ENCODE measurements at places on chromosomes 5 and 9.

- no peak for DNase-seq
Observed at GRCh38 chr5:72608297-72608696, 101.1 kb upstream of the ZNF366 start.

- DNase-seq, result no peak
Observed at GRCh38 chr9:93230185-93230584, 46.2 kb downstream of the WNK2 start.

DNA sequence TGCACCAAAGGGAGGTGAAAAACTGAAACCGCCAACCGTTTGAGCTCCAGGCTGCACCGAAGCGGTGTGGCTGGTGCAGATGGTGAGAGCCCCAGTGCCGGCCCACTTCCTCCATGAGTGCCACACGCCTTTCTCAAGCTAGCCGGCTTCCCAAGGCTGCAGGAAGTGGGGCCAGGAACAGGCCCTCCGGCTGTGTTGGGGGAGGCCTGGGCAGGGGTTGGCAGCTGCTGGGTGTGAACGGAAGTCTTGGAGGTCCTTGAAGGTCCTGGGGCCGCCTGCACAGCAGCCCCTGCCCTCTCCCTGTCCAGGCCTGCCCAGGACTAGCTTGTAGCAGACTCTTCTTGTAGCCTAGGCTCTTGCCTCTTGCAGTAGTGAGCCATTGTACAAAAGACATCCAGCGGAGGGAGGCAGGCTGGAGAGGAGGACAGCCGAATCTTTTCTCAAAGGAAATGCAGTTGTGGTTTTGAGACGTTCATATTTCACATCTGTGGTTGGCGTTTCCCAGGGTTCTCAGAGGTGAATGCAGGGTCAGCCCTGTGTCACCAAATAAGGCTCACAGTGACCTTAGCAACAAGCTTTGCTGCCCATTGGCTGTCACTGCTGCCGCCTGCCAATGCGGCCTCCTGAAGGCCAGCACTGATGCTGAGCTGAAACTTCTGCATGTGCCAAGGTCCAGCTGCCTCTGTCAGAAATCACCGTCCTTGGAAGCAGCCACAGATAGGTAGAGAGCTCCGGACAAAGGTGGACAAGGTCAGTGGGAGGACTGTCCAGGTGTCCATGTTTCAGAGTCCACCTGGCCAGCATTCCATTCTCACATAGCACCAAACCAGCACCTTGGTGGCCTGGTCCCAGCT, 23.9 kb downstream of the IRF1 start:
- no peak for DNase-seq

DNA sequence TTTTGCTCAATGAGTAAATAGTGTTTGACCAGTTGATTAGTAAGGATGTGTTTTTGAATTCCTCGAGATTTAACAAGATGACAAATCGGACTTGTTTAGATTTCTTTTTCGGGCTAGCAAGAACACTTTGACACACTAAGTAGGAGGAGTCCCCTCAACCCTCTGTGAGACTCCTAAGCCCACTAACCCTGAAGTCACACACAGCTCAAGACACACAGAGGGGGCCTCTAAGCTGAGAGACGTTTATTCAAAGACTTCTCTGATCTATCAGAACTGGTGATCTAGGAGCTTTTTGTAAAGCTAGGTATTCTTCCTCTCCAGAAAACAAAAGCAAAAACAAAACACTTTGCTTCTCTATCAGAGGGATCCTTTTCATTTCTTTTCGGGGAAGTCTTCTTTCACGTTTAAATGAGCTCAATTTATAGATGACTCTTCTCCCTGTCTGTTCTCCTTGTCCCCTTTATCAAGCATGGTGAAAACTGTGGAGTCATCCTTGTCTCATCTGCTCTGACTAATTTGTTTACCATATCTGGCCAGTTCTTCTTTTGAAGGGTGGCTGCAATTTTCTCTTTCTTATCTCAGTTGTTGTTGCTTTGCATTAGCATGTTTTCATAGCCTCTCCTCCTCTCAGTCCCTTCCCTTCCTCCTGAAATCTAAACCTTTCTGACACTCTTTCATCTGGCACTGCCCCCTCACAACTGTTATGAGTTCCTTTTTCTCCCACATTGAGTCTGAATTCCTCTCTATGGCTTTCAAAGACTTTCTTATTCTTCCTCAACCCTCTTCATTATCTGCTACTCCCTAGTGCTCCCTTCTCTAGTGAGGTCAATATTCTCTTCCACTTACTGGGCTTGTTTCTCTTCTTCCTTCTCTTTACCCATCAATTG, 68.5 kb upstream of the RAI14 start:
- no peak for DNase-seq

GRCh38 chr5:145990170-145990569, 53.8 kb downstream of the SH3RF2 start:
- DNase-seq, result no peak

GRCh38 chr5:91641730-91642350, 258.7 kb upstream of the ARRDC3 start:
- peak; percentile 62 for DNase-seq

DNA sequence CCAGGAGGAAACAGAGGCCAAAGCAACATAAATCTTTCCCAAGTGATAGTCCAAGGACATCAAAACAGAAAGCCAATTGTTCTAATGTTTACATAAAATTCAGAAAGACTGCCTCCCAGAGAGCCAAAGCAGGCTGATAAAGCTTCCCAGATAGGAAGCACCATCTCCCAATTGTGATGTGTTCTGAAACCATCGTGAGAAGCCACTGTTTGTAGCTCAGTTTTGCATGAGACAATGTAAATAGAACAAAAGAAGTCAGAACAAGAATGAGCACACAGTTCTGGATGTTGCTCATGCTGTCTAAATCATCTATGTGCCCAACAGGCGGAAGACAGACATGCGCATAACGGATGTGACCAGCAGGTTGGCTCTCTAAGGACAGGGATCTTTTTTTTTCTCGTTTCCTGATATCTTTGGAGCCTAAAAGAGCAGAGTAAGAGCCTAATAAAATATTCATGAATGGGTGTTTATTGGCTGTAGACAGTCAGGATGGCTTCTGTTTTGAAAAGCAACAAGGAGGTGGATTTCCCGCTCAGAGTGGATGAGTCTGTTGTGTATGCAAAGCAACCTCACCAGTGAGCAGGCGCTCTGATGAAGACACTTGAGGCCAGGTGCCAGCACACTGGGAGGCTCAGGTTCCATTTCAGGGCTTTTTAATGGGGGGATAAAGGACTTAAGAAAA, 113.6 kb downstream of the GNA14 start:
- DNase-seq, result no peak

GRCh38 chr5:66908230-66908629, 288.4 kb downstream of the CD180 start:
- DNase-seq, result no peak

DNA sequence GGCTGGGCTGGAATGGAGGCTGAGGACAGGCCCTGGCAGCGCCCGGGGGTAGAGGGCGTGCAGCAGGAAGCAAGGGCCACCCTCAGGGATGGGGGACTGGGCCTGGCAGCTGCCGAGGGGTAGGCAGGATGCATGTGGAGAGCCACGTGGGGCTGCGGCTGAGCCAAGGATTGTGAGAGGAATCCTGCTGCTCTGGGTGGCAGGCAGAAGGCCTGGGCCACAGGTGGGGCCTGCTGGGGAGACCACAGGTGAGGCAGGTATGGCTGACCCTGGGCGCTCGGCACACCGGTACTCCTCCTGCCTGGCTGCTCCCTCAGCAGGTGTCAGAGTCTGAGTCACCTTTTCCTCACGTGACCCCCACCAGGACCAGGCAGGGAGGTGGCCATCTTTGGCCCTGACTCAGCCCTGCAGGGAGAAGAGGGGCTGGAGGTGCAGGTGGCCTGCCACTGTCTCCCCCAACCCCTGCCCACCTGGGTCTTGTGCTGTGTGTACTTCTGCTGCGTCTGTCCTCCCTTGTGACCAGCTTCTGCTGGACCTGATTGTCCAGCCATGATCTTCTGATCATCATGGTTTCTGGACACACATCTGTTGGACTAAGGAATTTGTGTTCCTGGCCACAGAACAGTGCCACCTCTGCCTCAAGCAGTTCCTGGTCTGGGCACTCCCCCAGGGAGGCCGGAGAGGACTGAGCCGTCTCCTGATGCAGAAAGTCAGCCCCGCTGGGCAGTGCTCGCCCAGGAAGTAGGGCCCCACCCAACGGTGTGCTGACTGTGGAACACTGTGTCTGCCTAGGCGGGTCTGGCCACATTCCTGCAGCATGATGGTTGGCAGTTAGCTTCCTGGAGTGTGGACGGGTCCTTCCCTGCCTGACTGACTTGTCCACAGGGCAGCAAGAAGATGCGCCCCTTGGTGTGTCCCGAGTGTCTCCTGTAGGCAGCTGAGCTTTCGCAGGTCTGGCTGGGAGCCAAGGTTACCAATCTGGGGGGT, 6.4 kb downstream of the ARRDC1 start:
- DNase-seq, result no peak

DNA sequence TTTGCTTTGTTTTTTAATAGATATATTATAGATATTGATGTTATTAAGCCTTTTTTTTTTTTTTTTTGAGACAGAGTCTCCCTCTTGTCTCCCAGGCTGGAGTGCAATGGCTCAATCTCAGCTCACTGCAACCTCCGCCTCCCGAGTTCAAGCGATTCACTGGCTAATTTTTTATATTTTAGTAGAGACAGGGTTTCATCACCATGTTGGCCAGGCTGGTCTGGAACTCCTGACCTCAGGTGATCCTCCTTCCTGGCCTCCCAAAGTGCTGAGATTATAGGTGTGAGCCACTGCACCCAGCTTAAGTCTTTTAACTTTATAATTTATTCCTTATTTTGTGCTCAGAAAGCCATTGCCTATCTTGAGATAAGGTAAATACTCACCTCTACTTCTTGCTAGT, 24.2 kb upstream of the RAD23B start:
- no peak for DNase-seq

GRCh38 chr5:149996205-149996890, 4.1 kb downstream of the TIGD6 start:
- no peak for DNase-seq

DNA sequence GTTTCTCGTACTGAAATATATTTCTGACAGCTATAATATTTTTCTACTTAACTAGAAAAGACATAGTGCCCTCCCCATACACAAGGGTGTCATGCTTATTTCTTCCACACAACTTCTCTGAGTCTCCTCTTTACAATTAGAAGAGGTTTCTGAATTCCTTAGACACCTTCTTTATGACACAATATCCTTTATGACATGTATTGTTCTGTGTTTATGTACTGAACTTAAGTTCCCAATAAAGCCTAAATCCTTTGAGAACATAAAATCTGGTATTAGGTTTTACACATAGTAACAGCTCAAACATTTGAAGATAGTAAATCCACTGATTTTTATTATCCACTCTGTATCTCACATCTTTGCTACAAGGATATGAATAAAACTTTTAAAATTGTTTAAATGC, 32.5 kb downstream of the GRAMD2B start:
- no peak for DNase-seq

Data from neuronal stem cell (in vitro differentiated cells).